ENCODE measurements at places on chromosomes 2 and 18.

- DNase-seq: peak; percentile 72
These were observed 128.2 kb upstream of the CXCR4 start for GRCh38 chr2:136246086-136246669.

- no peak for DNase-seq
These were observed 224.4 kb upstream of the APCDD1 start for GRCh38 chr18:10230072-10230471.

GRCh38 chr2:31176742-31177141, 38.5 kb upstream of the GALNT14 start:
- no peak for DNase-seq

DNA sequence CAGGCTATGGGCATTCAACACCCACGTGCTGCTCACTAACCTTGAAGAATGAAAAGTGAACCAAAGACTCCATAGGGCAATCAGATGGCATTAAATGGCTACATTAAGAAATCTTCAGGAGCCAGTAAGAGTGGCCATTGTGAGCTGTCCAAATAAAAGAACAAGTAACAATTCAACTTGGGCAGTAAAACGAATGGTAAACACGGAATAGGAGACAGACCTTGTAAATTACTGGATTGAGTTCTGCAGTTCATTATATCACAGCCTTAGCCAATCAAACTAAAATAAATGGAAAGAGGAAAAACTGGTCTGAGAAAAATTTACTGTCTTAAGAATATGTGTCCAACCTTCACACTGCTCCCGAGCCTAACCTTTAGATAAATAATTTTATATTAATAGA, 306.5 kb upstream of the ZNF521 start:
- no peak for DNase-seq

DNA sequence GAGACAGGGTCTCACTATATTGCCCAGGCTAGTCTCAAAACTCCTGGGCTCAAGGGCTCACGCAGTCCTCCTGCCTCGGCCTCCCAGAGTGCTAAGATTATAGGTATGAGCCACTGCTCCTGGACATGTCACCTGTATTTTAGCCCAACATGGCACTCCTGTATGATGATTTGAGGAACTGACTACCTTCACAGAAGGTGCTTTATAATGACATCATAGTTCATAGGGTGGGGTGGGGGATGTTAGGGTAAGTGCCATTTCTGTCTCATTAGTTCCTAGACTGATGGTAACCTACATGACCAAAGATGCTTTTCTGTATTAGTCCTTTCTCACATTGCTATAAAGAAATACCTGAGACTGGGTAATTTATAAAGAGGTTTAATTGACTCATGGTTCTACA, 109.7 kb downstream of the MAP4K4 start:
- no peak for DNase-seq

GRCh38 chr2:14678761-14679160, 46.2 kb downstream of the LRATD1 start:
- DNase-seq: no peak

DNA sequence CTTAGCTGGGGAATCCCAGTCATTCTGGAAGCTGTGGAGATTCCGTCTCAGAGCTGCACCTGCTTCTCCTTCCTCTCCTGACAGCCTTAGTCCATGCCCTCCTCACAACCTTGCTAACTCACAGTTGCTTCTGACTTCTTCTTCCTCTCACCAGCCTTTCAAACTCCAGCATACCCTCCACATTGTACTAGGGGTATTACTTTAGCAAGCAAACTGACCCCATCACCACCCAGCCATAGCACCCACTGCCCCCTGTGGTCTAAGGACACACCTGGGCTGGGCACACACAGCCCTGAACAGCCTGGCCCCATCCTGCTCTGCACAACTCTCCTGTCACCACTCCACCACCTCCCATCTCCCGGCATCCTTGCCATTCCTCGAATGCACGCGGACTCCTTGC, 208.2 kb downstream of the FBXO15 start:
- DNase-seq: no peak

- no peak for DNase-seq
These were observed 5.9 kb upstream of the NCKAP5 start for GRCh38 chr2:133574186-133574585.

DNA sequence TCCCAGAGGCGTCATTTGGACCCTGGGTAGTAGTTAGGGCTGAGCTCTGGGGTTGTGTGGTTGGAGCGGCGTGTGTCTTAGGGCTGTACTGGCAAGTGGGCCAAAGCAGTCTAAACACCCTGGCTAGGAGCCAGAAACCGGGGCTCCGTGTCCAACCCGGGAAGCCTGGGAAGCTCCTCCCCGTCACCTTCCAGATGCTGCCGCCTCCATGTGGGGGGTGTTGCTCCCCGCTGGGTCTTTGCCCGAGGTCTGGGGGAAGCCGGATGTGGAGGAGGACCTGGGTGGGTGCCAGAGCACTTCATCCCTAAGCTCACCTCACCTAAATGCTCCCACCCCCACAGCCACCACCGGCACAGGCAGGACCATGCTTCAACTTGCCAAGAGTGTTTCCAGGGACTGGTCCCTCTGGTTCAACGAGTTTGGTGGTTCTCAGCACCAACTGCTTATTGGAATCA, 25.4 kb downstream of the TET3 start:
- no peak for DNase-seq

- no peak for DNase-seq
These were observed 404.4 kb upstream of the MEIS1 start for GRCh38 chr2:66030553-66030952.

DNA sequence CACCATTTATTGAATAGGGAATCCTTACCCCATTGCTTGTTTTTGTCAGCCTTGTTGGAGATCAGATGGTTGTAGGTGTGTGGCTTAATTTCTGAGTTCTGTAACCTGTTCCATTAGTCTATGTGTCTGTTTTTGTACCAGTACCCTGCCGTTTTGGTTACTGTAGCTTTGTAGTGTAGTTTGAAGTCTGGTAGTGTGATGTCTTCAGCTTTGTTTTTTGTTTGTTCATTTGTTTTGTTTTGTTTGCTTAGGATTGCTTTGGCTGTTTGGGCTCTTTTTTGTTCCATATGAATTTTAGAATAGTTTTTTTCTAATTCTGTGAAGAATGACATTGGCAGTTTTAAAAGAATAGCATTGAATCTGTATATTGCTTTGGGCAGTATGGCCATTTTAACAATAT, 12.7 kb downstream of the GKN2 start:
- DNase-seq: no peak

Measured in OCI-LY7 (cell line).